Endothelial cell of umbilical vein (primary cell): ENCODE measurements at places on chromosomes 13 and 19. TPM values are rescaled to one million over a fixed set of nuclear protein-coding genes. Genes with fewer than 3 reads are reported as not detected.

SIGLEC9 gene
- total RNA-seq, result not detected in 2 replicates

CALR3 gene
- not detected in 2 replicates for total RNA-seq

ZIK1 gene
- total RNA-seq, result 1.3 and 2.4 TPM in 2 replicates

BEST2 gene
- not detected in 2 replicates for total RNA-seq

NAPSA gene
- total RNA-seq, result 0.48 TPM in 1 of 2 replicates, not detected in the other

CACNG6 gene
- 4.0 and 5.4 TPM in 2 replicates for total RNA-seq

MISP gene
- not detected in 2 replicates for total RNA-seq
